Uterine smooth muscle cell (primary cell): ENCODE measurements at places on chromosomes 7 and 10. TPM values are rescaled to one million over a fixed set of nuclear protein-coding genes. Genes with fewer than 3 reads are reported as not detected.

Gene AOAH
- total RNA-seq: not detected in 2 replicates

Gene C10orf53
- under 0.01 TPM in 1 of 2 replicates, not detected in the other for total RNA-seq

Gene TCAF2
- 1.4 and 1.9 TPM in 2 replicates for total RNA-seq

Gene ELOVL3
- 0.12 TPM in 1 of 2 replicates, not detected in the other for total RNA-seq

Gene CHST3
- total RNA-seq: 22.8 and 27.9 TPM in 2 replicates

Gene MOGAT3
- not detected in 2 replicates for total RNA-seq

Gene ANKRD61
- total RNA-seq: 0.44 TPM in 1 of 2 replicates, not detected in the other

Gene LLCFC1
- not detected in 2 replicates for total RNA-seq

Gene PDZD7
- 1.4 and 2.1 TPM in 2 replicates for total RNA-seq

Gene RADIL
- total RNA-seq: 0.50 and 1.1 TPM in 2 replicates

Gene FEZF1
- not detected in 2 replicates for total RNA-seq

Gene OPN4
- total RNA-seq: not detected in 2 replicates

Gene GPR141
- total RNA-seq: not detected in 2 replicates

Gene CRTAC1
- not detected in 2 replicates for total RNA-seq

Gene TAS2R39
- not detected in 2 replicates for total RNA-seq

Gene TSPAN13
- total RNA-seq: 7.6 and 9.7 TPM in 2 replicates

Gene TFEC
- total RNA-seq: 0.11 and 0.50 TPM in 2 replicates

Gene LRRC18
- not detected in 2 replicates for total RNA-seq

Gene RBP4
- not detected in 2 replicates for total RNA-seq

Gene SLC37A3
- total RNA-seq: 67.3 and 71.7 TPM in 2 replicates

Gene SLIT1
- under 0.01 and 0.11 TPM in 2 replicates for total RNA-seq

Gene AGAP4
- total RNA-seq: 2.6 and 4.9 TPM in 2 replicates

Gene ACSM6
- not detected in 2 replicates for total RNA-seq

Gene OR2A7
- total RNA-seq: 0.12 TPM in 1 of 2 replicates, not detected in the other

Gene DLX5
- total RNA-seq: not detected in 2 replicates

Gene INHBA
- 18.2 and 20.0 TPM in 2 replicates for total RNA-seq

Gene FAM25G
- not detected in 2 replicates for total RNA-seq

Gene SPDYE16
- total RNA-seq: 0.12 TPM in 1 of 2 replicates, not detected in the other

Gene CRHR2
- not detected in 2 replicates for total RNA-seq

Gene FUOM
- total RNA-seq: 9.5 and 10.1 TPM in 2 replicates

Gene LEP
- total RNA-seq: 0.12 TPM in 1 of 2 replicates, not detected in the other

Gene PPP1R17
- total RNA-seq: under 0.01 TPM in 1 of 2 replicates, not detected in the other

Gene MDFIC
- total RNA-seq: 56.2 and 120 TPM in 2 replicates
